ENCODE measurements at places on chromosomes 5 and 9. TPM values are rescaled to one million over a fixed set of nuclear protein-coding genes. Genes with fewer than 3 reads are reported as not detected.
A peak's percentile ranks its signal among the peaks of the same experiment; 100 is the strongest.

GRCh38 chr5:178072749-178073148 is 40.6 kb upstream of the N4BP3 start:
- no peak for DNase-seq

GRCh38 chr5:95668216-95668615 is 14.6 kb downstream of the SPATA9 start:
- no peak for DNase-seq

DNA sequence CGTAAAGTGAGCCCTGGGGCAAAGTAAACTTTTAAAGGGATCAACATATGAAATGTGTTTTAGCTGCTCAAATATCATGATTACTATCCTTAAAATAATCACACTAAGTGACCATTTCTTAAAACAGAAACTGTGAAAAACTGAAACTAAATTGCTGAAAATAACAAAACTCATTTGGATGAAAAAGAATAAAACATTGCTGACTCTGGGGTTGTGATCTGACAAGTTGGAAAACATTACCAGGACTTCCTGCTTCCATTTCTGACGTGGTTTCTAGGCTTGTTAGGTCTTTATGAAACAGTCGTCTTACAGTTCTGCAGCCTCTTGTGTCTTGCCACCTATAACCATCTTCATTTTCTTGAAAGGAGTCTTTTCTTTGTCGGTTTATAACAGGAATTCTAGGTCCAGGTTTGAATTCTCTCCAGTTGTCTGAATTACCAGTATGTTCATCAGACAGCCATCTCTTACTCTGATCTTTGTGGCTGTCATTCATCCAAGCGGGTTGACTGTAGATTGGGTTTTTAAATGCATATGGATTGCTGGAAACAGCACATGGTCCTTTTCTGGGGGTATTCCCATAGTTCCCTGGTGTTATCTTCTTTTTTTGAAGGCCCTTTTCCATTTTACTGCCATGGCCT is 1.7 kb downstream of the TUT7 start:
- DNase-seq: peak; percentile 64

DNA sequence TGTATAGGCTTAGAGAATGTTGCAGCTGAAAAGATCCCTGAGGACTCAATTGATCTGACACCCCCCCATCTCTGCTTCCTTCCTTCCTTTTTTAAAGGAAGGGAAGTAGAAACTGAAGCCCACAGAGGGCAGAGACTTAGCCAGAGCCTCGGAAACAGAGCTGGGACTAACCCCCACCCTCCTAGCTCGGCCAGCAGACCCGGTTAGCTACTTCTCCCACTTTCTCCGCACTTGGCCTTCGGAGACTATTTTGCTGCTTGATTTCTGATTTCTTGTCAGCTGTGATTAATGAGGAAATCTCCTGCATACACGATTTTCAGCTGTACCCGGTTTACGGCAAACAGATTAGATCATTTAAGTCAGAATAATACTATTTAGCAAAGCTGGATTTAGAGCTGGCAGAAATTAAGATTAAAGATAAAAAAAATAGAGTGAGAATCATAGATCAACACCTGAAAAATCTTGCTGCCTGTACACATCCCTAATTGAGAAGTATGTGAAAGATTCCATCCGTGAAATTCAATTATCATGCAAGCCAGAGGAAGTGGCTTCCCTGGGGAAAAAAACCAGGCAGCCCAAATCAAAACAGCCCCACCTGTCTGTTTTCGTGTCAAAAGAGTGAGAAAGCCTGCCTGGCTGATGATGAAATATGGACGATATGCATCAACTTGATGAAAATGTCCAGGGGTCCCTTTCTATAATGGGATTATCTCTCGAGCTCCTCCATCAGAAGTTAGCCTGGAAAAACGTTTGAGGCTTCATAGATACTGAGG is 159.5 kb upstream of the SHB start:
- no peak for DNase-seq

DNA sequence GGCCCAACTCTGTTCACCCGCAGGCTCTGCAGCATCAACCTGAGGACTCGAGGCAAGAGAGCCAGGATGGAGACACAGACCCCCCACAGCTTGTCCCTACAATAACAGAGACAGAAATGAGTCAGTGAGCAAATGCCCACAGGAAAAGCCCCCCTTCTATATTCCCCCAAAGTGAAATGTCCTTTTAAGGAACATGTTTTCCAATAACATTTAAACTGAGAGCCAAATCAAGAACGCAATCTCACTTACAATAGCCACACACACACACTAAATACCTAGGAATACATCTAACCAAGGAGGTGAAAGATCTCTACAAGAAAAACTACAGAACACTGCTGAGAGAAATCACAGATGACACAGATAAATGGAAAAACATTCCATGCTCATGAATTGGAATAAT is 49.0 kb downstream of the TEX10 start:
- no peak for DNase-seq

Gene ENHO
- total RNA-seq: not detected
